ENCODE measurements at places on chromosomes 12 and 14.

GRCh38 chr12:14766649-14767215 is 36.5 kb downstream of the WBP11 start:
- DNase-seq: no peak

DNA sequence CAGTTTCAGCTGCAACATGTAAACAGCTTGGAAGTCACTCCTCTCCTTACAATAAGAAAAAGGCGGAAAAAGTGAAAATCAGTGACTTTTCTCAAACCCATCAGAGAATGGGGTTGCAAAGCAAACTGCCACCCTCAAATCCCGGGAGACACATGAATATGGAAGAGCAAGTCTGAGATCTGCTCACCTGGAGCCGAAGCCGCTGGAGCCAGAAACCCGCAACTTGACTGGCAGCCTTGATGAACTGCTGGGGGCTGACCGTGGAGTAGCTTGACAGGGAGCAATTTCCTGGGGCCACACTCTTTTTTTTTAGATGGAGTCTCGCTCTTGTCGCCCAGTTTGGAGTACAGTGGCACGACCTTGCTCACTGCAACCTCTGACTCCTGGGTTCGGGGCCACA is 208.2 kb downstream of the KIF26A start:
- no peak for DNase-seq

DNA sequence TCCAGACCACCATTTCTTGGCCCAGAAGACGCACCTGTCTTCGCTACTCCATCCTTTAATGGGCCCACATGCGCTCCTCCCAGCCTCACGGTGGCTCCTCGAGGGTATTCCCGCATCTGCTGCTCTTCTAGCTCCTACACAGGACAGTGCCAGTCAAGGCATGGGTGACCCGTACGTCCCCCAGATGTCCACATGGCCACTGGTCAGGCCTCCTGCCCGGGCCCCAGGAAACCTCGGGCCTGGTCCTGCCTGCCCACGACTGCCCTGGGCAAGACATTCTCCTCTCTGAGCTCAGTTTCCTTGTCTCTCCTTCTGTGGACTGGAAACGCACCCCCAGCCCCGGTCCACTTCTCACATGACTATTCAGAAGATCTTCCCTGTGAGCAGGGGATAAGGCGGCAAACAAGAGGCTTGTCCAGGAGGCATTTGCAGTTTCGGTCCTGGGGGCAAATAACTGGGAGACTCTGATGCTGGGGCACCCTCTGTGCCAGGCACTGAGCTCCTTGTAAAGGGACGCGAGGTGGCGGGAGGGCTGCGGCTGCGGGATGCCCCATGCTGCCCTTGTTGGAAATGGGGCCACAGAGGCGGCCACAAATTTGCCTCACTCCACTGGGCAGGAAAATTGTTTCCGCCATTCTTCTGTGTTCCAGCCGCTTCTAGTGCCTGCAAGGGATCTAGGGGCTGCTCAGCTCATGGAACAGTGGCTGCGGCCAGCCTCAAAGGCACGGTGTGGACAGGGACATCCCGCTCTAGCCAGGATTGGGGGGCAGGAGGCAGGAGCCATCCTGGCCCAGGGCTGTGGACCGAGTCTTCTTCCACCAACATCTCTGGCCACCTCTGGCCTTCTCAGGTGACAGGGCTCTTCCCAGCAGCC is 6.8 kb upstream of the BEGAIN start:
- no peak for DNase-seq

- DNase-seq: no peak
Observed at GRCh38 chr14:73713206-73713802, 880 bp downstream of the PNMA1 start.

DNA sequence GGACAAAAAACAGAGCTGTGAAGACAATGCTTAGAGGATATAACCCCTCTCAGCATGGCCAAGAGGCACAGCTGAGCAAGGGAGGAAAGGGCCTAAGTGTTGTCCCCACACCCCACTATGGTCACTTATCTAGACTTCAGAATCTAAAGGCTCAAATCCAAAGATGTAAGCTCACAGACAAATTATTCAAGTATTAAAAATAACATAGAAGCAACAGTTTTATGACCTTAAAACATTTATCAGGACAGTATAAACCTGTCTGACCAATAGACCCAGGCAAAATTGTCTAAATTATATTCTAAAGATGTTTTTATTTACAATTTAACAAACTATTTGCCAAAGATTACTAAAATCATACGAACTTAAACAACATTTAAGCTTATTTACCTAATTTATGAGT is 28.1 kb upstream of the PRICKLE1 start:
- DNase-seq: no peak

GRCh38 chr14:63435838-63436237 is 107.3 kb downstream of the PPP2R5E start:
- DNase-seq: no peak

- no peak for DNase-seq
Observed at GRCh38 chr12:13436696-13437391, 240.3 kb downstream of the EMP1 start.

DNA sequence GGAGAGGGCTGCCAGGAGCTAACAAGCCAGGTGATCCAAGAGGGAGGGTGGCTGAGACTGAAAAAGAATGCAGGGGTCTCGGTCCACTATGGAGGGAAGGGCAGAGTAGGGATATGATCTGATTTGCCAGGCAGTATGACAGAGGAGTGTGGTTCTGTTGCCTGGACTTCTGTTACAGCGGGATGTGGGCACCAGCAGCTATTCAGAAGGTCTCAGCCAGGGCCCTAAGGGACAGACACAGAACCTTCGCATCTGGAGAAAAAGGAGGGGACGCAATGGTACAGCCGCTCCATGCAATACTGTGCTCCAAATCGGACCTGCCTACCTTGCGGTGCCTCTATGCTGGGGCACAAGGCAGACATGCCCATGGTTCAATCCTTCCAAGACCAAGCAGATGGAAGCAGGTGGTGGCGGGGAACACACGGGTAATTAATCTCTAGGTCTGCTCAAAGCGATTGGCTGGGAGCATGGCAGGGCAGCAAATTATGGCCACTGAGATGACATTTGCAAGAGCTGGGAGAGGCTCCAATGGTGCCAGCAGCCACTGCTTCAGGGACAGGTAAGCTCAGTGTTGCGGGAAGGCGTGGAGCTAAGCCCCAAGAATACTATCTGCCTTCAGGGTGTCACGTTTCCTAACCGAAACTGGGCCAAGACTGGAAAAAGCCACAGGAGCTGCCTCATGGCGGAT is 185.5 kb downstream of the FOXN3 start:
- DNase-seq: no peak

DNA sequence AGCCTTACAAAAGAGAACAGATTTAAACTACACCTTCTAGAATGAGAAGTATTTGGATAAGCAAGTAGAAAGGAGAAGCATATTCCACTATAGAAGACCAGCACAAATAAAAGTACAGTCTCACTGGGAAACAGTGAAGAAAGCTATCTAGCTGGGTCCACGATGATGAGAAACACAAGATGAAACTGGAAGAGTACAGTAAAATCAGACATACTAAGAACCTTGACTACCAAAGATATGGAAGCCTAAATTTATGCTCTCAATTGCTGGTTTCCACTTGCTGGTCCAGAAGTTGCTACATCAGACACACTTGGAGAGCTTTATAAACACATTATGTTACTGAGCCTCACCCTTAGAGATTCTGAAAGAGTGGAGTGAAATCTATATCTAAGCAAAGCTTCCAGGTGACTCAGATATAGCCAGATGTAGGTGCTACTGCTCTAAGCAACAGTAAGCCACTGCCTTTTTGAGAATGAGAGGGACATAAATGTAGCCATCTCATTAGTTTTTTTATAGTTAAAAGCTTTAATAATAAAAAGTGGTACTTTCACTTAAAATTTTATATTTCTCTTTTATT is 96.3 kb upstream of the BBS10 start:
- DNase-seq: no peak

GRCh38 chr12:6452944-6453630 is 1.2 kb downstream of the TAPBPL start:
- peak; percentile 65 for DNase-seq

DNA sequence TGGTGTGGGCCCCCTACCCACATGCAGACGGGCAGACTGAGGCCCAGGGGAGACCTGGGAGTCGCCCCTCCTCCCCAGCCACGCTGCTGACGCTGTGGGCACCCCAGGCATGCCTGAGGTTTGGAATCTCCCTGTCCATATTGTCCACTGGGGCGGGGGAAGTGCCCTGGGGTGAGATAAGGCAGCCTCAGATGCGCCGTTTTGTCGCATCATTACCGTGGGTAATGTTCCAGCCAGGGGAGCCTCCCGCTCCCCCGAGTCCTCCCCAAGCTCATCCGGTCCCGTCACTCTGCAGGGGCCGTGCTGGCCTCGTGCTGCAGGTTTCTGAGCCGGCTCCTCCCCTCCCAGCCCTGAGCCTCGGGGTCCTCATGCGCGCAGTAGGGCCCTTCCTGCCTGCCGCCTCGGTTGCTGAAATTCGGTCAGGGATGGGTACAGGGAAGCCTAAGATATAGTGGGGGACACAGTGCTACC is 11.4 kb downstream of the INF2 start:
- DNase-seq: no peak

Measured in stimulated activated CD4-positive, alpha-beta T cell treated with anti-CD3 and anti-CD28 coated beads, Interleukin-15, amount 100 ng/mL, for 24 hours (primary cell).